ENCODE measurements at places on chromosomes 5 and 9.

DNA sequence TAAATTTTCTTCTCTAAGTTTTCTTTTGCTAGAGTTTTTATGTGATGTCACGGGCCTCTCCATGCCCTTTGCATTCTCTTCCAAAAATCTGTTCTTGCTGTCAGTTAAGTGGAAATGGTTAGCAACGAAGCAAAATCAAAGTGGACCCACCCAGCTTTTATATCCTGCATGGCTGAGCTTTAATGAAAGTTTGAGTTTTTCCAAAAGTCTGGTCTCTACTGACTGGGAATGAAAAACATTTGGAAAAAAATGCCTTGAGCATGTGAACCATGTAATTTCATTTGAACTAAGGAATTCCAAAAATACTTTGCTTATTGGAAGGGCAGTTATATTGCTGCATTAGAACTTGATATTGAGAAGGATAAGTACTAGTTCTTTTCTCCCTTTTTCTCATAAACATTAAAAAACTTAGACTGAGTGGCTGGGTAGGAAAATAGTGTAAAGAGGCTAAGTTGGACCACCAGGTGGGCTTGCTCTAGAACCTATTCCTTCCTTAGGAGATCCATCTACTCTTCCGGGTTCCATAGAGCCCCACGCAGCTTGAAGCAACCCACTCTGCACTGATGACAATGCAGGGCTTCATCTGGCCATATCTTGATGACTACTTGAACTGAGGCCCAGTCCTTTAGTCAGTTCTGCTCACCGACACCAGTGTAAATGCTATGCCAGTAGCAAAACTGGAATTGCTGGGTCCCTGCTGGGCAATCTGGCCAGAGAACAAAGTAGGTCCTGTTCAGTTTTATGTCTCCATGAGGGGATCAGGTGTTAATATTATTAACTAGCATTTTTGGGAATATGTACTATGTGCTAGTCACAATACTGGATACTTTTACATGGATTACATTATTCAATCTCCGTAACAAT, 17.4 kb upstream of the RIC1 start:
- no peak for DNase-seq

DNA sequence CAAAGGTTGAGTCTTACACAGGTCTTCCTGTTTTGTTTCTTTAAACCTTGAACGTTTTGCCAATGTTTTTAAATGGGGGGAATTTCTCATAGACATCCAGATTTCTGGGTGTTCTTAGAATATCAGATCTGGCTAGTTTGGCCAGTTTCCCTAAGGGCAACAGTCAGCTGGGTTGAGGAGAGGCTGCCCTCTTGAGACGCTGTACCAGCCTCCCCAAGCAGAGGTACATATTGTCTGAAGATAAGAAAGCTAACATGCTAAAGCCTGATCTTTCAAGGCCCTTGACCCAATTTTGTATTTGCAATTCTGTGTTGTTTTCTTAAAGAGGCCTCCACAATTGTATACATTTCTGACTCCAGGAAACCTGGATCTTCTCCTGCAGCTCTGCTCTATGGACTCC, 21.9 kb upstream of the SH3GL2 start:
- no peak for DNase-seq

DNA sequence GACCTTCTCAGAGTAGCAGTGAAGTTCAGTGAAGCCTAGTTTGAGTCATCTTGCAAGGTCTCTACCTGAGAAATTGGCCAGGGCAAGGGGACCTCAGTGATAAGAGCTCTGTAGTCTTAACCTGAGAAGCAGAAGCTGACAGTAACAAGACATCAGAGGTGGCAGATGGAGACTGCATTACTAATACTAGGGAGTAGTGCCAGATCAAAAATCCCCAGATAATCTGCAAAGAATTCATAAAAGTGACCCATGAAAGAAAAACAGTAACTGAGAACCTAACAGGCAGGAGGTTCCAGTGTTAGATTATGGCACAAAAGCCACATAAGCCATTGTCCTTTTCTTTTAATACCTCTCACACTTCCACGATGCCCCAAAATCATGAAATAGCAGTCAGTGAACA, 175.5 kb downstream of the MUSK start:
- no peak for DNase-seq

GRCh38 chr5:170327168-170327567, 29.6 kb upstream of the LCP2 start:
- no peak for DNase-seq

DNA sequence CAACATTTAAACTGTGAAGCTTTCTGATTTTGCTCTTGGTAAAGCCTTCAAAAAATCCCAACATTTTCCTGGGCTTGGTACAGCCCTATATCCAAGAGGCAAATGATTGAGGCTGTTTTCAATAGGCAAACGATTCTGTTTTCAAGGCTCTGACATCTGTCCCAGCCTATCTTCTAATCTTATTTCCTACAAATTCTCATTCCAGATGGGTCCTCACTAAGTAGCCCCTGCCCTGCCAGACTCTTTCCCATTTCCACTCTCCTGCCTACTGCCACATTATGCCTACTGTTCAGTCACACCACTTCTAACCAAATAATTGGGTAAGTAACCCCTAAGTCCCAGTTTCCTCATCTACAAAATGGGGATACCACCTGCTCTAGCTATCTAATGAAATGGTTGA, 3.5 kb downstream of the GBA2 start:
- no peak for DNase-seq

DNA sequence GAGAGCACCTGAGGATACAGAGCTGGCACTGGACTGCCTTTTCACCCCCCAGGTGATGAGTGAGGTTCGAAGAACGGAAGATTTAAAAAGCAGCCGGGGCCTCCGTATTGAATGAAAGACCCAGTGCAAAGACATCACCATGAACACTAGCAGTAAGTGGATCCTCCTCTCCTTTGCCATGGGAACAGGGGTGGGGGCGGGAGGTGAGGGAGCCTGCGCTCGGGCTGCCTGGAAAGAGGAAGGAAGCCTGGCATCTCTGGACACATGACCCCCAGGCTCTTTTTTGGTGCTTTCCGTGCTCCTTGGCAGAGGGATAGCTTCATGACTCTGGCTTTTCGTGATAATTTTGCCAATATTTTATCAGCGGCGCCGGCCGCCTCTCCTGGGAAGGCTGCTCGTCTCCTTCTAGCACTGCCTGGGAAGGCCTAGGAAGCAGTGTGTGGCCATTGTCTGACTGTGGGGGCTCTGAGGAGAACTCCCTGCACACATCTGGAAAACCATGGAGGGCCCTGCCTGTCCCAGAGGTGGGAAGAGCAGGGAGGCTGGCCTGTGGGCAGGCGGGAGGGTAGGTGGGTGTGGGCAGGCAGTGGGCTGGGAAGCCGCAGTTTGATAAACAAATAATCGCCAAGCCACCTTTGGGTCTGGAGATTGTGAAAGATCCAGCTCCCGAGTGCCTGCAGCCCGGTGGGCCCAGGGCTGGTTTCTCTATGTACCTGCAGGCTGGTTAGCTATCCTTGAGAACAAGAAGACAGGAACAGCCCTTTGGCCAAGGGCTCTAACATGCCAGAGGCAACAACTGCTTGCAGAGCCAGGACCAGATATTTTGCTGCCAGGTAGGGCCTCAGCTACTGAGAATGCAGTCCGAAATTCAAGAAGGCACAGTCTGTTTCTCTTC, 911 bp downstream of the ABLIM3 start:
- DNase-seq, result no peak

- no peak for DNase-seq
Observed at GRCh38 chr9:34452568-34452967, 5.8 kb downstream of the FAM219A start.

- DNase-seq, result no peak
Observed at GRCh38 chr9:93255994-93256877, 72.3 kb downstream of the WNK2 start.

DNA sequence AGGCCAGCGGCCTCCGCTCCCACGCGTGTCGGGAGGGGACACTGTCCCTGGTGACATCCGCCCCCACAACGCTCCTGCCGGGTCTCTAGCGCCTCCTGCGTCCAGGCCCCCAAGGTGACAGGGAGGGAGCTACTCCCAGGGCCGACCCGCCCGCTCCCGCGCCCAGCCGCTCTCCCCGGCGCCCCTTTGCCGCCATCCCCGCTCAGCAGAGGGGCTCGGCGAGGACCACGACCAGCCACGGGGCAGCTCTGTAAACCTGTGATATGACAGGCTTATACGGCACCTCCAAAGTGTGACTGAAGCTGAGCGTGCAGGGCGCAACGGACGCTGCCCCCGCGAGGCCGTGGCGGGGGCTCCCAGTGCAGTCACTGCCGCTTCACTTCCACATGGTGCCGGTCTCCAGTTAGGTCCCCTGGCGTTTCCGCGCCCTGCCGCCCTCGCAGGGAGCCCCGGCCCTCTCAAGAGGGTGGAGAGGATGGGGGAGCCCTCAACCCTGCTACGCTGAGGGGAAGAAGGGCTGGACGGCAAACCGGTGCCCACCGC, 978 bp upstream of the ADCY2 start:
- DNase-seq, result no peak

DNA sequence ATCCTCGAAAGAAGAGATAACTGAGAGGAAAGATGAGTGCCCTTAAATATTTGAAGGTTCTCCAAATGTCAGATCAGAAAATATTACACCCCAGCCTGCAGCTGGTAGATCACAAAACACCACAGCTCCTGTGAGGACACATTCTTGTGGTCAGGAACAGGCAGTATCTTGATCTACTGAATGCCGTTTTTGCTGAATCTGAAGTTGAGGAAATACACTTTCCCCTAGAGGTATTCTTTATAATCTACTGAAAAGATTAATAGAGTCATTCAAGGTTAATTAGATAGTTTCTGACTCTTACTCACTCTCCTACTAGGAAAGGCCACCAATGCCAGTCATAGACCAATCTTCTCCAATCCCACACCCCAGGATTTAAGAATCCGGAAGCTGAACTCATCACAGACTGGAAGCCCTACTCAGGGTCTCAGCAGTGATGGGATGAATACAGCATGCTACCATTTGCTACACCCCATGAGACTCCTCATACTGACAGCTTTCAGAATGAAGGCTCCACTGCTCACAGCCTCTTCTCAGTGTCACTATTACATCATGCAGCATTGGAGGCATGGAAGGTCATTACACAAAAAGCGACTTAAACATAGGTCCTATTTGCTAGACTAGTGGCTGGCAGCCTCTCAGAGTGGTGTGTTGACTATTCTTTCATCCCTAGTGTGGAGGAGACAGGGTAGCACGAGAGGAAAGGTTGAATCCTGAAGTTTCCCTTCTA, 143.9 kb upstream of the SLC1A3 start:
- no peak for DNase-seq

DNA sequence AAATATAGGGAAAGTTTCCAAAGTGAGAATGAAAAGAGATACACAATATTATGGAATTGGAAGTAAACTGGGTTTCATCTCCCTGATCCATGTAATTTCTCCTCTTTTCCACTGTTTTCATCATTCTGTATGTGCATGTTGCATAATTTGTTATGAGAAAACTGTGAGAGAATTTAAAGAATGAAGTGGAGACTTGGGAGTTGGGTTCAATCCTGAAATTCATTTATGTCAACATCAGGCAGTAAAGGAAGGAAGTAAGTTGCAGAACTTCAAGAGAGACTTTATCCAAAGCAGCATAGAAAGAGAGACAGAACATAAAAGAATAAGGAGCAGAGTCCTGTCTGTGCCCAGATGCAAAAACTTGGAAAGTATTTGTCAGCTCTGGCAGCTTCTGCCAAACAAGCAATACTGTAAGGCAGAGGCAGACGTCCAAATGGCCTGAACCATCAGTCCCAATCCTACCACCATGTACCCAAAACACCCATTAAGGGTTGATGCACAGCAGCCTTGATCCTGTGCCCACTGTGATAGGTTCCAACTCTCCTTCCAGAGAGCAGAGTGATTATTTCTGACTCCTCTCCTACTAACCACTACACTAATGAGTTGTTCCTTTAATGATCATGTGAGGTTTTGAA, 425.3 kb upstream of the CDH6 start:
- no peak for DNase-seq

DNA sequence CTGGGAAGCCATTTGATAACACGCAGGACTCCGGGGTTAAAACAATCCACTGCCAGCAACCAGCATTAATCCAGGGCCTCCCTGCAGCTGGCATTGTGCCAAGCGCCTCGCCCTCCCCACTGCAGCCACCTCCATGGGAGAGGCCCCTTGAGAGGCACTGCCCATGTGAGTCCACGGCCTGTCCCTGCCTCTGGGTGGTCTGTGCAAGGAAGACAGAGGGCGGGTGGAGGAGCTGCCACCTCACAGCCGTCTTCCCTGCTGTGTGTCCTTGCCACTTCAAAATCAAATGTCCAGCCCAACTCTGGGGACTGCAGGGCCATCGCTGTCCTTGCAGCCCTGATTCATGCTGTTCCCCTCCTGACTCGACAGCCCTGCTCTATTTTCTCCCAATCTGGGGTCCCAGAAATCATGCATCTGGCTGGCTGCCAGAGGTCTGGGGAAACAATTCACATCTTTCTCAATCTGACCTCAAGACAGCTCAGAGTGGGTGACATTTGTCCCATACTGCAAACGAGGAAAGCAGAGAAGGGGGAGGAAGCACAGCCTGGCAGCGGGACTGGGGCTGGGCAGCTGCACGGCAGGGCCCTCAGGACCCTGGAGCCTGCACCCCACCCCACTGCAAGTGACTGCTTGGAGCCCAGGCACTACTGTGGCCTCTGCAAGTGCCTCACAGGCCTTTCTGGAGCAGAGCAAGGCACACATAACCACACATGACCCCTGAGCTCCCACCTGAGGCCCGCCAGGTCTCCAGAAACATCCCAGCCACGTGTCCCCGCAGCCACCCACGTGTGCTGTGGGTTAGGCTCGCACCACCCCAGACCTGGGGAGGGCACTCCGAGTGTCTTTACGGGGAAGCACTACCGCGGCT, 15.7 kb downstream of the BRD3OS start:
- DNase-seq, result no peak
